Central memory CD8-positive, alpha-beta T cell (primary cell): ENCODE measurements at places on chromosomes 3 and 15.

DNA sequence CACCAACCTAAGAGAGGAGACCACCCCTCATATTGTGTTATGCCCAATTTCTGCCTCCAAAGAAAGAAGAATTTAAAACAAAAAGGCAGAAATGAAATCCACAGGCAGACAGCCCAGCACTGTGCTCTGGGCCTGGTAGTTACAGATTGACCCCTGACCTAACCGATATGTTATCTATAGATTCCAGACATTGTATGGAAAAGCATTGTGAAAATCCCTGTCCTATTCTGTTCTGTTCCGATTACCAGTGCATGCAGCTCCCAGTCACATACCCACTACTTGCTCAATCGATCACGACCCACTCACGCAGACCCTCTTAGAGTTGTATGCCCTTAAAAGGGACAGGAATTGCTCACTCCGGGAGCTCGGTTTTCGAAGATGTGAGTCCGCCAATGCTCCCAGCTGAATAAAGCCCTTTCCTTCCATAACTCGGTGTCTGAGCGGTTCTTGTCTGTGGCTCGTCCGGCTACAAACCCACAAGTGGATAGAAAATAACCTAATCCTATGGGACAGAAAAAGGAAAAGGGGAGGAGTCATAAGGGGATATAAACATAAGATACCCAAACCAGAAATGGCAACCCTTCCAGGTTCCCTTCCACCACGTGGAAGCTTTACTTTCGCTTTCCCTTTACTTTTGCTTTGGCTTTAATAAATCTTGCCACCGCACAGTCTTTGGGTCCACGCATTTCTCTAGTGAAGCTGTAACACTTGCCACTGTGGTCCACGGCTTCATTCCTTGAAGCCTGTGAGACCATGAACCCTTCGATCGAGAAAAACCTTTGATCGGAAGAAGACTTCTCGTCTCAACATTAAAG is 1.7 kb upstream of the CFAP91 start:
- no peak for DNase-seq

GRCh38 chr15:26981492-26981891 is 10.5 kb downstream of the GABRG3 start:
- DNase-seq: no peak

- DNase-seq: no peak
Observed at GRCh38 chr15:50148362-50148963, 29.4 kb upstream of the ATP8B4 start.

DNA sequence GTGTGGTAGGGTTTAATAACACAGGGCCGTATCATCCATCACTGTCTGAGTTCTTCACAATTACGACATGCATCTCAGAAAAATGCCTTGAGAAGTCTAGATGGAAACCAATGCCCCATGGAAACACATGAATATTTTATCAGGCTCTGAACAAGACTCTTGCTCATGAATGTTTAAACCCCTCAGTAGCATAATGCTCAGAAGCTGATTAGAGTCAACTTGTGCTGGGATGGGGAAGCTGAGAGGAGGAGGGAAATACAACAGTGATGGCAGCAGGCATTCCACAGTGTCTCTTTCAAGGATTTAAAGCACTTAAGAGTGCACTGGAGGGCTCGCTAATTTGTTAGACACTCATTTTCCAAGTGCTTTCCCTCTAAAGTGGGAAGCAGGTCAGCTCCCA is 3.8 kb downstream of the GPR156 start:
- no peak for DNase-seq

- DNase-seq: no peak
Observed at GRCh38 chr15:68700455-68701123, 120.1 kb downstream of the ANP32A start.

DNA sequence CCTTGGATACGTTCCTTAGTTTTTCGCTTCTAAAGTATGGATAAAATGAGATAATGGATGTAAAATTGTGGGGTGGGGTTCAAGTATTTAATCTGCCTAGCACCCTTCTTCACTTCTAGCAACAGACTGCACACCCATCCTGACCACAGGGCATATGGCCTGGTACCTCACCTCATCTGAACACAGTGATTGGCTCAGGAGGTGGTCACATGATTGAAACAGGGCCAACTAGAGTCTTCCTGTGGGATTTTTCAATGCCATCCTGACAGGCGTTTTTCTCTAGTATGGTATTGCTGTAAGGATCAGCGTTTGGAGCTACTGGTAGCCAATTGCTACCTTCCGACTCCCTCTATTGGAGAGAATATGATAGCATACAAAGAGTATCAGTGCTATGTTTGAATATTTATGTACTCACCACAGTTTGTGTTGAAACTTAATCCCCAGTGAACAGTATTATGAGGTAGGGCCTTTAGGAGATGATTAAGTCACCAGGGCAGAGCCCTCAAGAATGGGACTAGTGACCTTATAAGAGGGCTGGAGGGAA is 172.2 kb downstream of the PPM1L start:
- DNase-seq: no peak

DNA sequence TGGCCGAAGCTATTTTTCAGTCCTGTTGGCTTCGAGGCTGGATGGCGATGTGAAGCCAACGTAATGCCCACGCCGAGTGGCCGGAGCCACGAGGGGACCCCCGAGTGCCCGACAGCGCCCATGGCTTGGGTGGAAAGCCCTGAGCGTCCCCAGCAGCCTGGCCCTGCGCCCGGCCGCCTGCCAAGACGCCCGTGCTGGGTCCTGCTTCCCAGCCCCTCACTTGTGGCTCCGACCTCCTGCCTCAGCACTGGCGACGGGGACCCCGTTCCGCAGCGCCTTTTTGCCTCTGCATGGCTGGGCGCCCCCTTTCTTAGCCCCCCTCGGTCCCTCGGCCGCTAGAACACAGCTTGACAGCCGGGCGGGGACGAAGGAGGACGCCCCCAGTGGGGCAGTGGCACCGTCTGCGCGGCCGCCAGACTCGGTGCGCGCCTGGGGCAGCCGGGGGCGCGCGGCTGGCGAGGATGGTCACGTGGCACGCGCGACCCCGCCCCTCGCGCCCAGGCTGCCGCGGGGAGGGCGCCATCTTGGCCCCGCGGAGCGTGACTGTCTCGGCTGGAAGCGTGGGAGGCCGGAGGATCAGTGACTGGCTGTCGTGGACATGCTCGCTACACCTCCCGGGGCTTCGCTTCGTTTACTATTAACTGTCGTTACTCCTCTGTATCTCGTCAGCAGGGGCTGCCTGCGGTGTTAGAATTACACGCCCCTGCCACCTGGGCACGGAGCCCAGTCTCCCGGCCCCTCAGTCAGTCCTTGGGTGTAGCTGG is 626 bp upstream of the GPR176 start:
- DNase-seq: peak; percentile 54

GRCh38 chr15:74892313-74892712 is 2.5 kb downstream of the MPI start:
- no peak for DNase-seq

GRCh38 chr3:58531555-58531954 is 5.4 kb downstream of the ACOX2 start:
- no peak for DNase-seq

DNA sequence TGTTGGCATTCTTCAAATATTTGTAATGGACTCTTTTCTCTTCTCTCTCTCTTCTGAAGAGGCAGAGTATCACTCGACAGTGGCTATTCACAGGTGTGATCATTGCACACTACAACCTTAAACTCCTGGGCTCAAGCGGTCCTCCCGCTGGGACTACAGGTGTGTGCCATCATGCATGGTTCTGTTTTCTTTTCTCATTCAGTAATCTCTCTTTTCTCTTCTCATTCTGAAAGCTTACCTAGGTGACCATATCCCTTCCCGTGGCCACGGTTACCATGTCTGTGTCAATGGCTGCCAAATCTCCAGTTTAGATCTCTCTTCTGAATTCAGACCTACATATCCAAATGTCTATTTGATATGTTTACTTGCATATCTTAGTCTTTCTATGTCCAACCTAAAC is 96.3 kb downstream of the SOX2 start:
- DNase-seq: no peak

DNA sequence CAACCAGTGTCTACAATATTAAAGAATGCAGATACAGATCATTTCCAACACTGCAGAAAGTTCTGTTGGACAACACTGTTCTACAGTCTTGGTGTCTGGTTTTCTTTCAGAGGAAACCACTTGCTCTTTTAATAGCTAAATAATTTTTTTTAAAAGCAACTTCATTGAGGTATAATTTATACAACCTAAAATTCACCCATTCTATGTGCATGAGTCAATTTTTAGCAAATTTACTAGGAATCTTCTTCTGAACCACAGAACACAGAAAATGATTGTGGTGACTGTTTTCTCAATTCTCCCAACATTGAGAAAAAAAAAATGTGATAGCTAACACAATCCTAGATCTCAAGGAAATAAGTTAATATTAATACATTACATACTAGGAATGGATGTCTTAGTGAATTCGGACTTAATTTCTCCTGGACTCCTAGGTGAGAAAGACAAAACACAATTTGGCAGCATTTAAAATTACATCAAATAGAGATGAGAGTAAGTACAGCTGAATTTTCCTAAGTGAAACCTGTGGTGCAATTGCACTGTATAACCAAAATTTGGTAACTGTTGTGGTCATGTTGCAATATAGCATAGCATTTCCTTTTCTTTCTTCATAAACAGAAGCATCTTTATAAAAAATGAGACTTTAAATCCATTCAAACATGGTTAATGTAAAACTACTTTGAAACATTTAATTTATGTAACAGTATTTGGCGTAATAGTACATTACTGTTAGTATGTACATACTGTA is 15.3 kb upstream of the PLCL2 start:
- DNase-seq: no peak
